ENCODE measurements at places on chromosomes 7 and 10. TPM values are rescaled to one million over a fixed set of nuclear protein-coding genes. Genes with fewer than 3 reads are reported as not detected.

Gene MRLN
- not detected for total RNA-seq

Gene OR6V1
- not detected for total RNA-seq

Gene NEUROD6
- total RNA-seq, result not detected

Gene GDF10
- total RNA-seq, result 8.0 TPM

Gene TUBB8
- total RNA-seq, result not detected

Gene CALHM2
- total RNA-seq, result 17.8 TPM

Gene TSPAN15
- total RNA-seq, result 20.0 TPM

Gene FAM24B
- total RNA-seq, result 7.0 TPM

Gene PTCD1
- total RNA-seq, result 3.4 TPM

Gene ARMC3
- total RNA-seq, result 0.52 TPM

Gene LRRC4
- total RNA-seq, result under 0.01 TPM

Gene SPDYE11
- total RNA-seq, result not detected

Gene WDR37
- 14.3 TPM for total RNA-seq

Gene FZD8
- total RNA-seq, result 12.9 TPM

Gene CFAP46
- 0.33 TPM for total RNA-seq

Data from body of pancreas (tissue), 4 donors.